ENCODE measurements at places on chromosomes 6 and 20.

DNA sequence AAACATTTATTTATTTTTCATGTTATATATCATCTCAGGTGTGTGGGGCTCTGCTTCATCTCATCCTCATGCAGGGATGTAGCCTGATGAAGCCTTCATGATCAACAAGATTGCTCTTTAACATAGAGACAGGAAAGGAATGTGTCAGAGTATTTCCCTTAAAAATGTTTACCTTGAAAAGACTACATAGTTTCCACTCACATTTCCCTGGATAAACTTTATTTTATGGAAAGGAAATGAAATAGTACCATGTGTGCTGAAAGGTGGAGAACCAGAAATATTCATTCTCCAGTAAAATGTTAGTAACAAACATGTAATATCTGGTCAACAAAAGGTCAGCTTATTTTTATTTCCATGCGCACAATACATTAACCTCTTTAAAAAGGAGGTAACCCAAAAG, 155.8 kb downstream of the GRM1 start:
- no peak for DNase-seq

DNA sequence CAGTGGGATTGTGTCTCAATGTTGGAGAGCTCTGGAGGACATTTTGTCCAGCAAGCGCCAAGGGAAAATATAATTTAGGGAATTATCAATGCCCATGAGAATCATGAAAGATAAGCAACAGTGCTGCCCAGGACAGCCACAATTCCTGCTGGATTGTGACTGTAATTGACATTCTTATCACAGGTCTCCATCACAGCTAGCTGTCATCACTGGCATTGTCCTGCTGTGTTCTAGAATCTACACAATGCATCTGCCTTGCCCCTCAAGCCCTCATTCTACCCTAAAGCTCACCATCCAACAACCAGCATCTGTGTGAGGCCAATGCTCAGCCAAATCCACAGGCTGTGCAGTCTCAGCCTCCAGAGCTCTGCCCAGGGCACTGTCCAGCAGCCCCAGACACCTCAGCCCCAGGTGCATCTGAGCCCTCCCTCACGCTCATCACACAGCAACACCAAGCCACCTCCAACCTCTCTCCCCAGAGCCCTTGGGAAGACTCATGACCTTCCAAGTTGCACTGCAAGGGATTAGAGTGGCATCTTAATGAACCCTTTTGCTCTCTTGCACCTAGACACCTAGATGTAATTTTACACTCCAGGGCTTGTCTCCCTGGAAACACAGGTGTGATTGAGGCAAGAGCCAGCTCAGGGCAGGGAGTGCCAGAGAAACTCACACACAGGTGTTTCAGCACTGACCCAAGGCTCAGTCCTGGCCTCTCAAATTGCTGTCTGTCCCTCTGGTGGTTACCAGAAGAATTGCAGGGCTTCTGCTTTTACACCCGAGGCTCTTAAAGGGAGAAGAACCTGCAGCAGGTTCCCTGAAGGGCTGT, 85.2 kb upstream of the PHACTR3 start:
- DNase-seq = no peak

- no peak for DNase-seq
Observed at GRCh38 chr6:115358616-115359015, 702.1 kb downstream of the FRK start.

- no peak for DNase-seq
Observed at GRCh38 chr6:74070091-74070490, 374.1 kb downstream of the CD109 start.

DNA sequence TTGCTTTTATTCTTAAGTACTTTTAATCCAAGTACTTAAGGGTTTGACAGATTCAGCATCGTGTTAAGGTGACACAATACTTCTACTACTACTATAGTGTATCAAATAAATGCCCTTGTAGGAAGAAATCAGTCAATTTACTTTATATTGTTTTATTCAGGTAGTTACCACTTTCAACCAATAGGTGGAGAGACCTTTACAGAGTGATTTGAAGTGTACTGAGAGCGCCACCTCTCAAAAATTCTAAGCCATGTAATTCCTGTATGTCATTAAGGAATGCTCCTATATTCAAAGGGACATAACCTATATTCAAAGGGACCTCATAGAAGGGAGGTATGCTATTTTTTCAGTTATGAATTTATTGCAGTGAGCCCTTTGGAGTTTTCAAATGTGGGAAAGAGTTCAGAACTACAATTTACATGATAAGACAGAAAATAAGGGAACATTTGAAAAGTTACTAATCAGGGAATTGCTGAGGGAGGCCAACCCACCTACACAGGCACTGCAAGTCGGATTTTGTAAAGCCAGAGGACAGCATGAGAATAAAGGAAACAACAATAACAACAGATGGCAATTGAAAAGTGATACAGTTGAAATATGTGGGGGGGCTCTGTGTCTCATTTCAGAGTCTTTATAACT, 955.6 kb downstream of the TBC1D32 start:
- no peak for DNase-seq

DNA sequence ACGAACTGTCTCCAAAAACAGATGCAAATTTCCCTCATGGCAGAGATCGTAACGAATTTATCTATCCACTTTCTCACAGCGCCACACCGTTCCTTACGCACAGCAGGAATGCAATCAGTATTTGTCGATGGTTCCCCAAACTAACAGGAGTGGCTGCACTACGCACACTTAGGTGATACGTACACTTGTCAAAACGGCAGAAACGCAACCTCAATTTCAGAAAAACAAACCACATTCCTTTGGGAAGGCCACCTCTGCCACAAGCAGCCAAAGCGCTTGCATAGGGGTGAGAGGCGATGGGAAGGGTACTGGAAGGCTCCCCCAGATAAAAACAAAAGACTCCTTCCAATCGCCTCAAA, 638 bp downstream of the MDN1 start:
- no peak for DNase-seq

DNA sequence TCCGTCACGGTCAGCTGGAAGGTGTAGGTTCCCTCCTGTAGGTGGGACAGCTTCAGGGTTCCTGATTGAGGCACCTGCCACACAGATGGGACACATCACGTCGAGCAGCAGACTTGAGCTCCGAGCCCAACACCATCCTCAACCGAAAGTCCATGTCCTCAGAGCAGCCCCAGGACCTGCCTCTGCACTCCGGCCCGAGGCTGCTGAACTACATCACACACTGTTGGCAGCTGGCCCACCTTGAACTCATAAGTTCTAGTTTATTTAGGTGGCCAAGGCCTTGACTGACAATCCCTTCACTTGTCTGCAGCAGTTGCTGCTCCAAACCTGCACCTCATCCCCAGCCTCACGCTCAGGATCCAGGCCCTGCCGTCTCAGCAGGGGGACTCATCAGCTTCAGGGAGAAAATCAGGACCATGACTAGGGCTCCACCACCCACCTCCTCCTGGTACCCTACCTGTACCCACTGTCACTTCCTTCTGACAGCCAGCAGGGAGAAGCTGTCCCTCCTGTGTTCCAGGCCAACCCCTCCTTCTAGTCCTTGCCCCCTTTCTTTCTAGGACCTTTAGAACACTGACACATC, 21.0 kb downstream of the LRP11 start:
- DNase-seq = no peak

GRCh38 chr20:3318226-3318884, 79.4 kb upstream of the SLC4A11 start:
- DNase-seq = no peak

GRCh38 chr6:18179770-18180356, 24.6 kb downstream of the KDM1B start:
- no peak for DNase-seq

GRCh38 chr6:15283986-15284361, 38.1 kb downstream of the JARID2 start:
- no peak for DNase-seq

- DNase-seq = peak; percentile 15
Observed at GRCh38 chr6:129251669-129252376, 368.9 kb downstream of the LAMA2 start.

DNA sequence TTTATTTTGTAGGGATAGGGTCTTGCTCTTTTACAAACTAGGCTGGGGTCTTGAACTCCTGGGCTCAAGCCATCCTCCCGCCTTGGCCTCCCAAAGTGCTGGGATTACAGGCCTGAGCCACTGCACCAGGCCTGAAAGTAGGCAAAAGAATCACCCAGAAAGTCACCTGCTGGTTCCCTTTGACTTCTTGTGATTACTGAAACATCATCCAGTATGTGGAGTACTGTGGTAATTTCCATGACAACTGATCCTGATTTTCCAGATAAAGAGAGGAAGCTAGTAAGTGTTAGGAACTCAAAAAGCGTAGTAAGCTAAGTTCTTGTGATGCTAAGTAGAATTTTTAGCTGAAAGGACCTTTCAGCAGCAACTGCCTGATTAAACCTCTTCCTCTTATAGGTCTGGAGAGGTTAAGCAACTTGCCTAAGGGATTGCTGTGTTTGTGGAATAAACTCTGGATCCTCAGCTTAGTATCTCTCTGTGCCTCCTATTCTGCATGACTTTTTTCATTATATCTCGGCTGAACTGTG, 16.8 kb downstream of the RALY start:
- DNase-seq = no peak

DNA sequence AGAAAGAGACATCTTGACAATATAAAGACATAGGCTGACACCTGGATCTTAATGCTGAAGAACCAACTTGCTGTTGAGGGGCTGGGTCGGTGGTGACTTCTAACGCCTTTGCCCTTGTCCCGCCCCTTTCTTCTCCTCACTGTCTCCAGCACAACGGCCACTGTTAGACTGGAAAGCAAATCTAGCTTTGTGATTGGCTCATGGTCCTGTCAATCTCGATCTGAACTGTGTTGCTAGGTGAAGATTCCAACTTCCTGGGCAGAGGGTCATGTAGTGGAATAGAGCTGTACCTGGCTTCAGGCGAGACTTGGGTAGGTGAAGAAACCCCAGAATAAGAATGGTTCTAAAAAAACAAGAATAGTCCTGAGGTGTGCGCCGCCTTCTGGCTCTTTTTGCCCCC, at the start of gene PGK2:
Gene PGK2, minus strand, starts transcription at position 110 of the 400 bp plus-strand sequence. Its CDS starts 98 bp downstream, at position 12.
- no peak for DNase-seq

DNA sequence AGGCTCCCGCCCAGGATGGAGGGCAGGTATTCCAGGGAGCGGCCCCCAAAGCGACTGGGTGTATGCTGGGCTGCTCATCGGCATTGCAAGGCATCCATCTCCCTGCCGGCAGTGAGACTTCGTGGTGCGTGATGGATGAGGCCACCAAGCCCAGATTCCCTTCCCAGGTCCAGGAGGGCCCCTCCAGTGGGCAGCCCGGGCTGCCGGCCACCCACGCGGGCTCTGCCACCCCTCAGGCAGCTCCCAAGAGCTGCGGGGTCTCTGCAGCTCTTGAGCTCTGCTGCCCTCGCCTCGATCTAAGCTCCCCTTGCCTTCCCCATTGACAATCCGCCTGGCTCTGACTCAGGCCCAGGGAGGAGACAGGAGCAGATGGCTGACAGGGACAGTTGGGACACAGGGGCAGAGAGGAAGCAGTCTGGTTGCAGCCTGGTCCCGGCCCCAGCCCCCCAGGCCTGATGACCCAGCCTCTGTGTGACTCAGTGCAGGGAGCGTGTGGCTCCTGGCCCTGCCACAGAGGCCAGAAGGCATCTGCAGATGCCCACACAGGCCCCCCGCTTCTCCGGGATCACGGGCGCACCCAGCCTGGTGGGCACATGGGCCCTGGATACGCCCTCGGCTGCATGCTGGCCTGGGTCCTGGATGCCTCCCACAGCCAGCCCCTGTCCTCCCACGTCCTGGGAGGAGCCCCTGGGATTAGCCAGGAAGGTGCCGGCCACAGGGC, 33.0 kb downstream of the SLCO4A1 start:
- no peak for DNase-seq

GRCh38 chr20:33172781-33173180, 4.8 kb downstream of the BPIFA2 start:
- DNase-seq = no peak

- DNase-seq = no peak
Observed at GRCh38 chr6:26477426-26477825, 19.7 kb downstream of the BTN2A1 start.

DNA sequence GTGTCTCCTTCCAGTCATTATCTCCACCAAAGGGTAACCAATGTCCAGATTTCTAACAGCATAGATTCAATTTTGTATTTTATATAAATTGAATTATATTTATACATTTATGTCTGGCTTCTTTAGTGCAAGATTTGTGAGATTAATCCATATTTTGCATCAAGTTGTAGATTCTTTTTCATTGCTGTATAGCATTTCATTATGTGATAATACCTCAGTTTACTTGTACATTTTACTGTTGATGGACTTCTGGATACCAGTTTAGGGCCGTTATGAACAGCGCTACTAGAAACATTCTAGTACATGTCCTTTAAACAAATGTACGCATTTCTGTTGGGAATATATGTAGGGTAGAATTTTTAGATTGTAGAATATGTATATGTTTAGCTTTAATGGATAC, 6.2 kb downstream of the BLTP3A start:
- DNase-seq = no peak

- no peak for DNase-seq
Observed at GRCh38 chr20:12057778-12058177, 140.1 kb downstream of the BTBD3 start.

GRCh38 chr6:168136001-168136400, 57.0 kb upstream of the FRMD1 start:
- no peak for DNase-seq

DNA sequence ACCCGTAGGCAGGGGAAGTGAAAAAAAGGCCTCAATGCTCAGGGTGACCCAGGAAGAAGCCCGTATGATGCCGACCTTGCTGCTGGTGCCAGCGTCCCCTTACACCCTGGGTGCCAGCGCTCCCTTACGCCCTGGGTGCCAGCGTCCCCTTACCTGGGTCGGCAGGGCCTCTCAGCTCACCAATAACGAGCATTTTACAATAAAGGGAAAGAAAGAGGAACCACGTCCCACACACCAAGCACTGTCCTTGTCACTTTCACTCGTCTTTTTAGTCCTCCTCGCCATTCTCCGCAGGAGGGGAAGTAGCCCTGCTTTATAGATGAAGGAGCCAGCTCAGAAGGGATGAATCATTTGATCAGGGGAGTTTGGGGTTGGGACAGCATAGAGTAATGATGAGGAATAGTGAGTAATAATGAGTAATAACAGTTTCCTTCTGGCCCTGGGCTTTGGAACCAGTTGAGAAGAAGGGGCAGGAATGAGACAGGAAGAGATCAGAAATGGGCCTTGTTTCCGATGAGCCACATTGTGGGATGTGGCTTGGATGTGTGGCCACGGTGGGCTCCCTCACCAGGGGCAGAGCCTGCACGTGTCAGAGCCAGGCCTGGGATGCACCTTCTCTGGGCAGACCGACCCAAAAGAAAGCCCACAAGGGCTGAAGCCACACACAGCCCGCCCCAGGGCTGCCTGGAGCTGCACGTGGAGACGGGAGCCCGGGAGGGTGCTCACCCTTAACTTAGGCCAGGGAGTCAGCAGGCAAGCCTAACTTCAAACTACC, 75.7 kb downstream of the SYNJ2 start:
- DNase-seq = no peak

Measured in activated T-cell treated with anti-CD3 and anti-CD28 coated beads for 1 hour (primary cell).